CD8-positive, alpha-beta T cell (primary cell): ENCODE measurements at places on chromosomes 6 and 20.

- no peak for DNase-seq
Measured at GRCh38 chr6:56144538-56145324, 102.6 kb downstream of the COL21A1 start.

- DNase-seq, result no peak
Measured at GRCh38 chr6:144447472-144447871, 162.3 kb downstream of the UTRN start.

- DNase-seq, result no peak
Measured at GRCh38 chr6:67870321-67870720, 764.8 kb upstream of the ADGRB3 start.

DNA sequence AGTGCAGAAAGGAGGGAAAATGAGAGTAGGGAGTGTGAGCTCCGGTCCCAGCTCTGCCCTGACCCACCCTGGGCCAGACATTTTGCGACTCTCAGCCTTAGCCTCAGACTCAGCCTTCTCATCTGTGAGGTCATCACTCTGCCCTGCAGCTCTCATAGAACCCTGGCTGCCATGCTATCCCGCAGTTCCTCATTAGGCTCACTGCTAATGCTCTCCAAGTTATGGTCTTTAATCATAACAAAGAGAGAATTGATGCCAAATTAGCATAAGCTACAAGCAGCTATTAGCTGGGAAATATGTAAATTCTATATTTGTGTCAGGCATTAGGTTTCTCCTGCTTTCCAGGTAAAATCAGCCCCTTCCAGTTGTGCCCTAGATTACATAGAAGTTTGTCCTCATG, 46.5 kb upstream of the MLN start:
- DNase-seq, result no peak

GRCh38 chr20:59939879-59940128, 301 bp downstream of the PPP1R3D start:
- DNase-seq, result no peak

- DNase-seq, result no peak
Measured at GRCh38 chr6:11497107-11497506, 40.4 kb upstream of the TMEM170B start.

DNA sequence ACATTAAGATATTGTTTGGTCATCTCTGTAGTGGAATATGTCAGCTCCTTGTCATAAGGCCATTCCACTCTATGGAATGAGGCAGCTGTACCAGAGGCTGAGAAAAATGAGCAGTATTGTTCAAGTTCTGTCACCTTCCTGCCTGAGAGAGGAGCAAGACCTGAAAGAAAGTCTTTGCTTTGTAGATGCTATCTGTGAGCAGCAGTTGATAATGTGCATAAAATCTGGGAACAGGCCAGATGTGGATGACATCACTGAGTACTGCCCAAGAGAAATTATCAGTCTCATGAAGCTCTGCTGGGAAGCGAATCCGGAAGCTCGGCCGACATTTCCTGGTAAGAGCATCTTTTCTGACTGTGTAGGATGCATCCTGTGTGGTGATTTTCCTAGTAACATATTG, 16.8 kb downstream of the RIPK1 start:
- DNase-seq, result no peak

DNA sequence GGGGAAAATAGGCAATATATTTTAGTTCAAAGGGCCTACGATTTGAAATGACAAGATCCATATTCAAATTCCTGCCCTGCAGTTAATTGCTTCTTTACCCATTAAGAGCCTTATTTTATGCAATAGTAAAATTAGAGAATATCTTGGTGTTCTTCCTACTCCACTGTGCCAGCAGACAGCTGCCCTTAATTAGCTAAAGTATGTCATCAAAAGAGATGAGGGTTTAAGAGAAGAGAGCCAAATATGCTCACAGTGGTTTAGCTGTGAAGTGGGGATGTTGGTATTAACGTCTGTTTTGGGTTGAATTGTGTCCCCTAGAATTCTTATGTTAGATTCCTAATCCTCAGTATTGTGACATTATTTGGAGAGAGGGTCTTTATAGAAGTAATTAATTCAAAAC, 148.1 kb downstream of the MOXD1 start:
- DNase-seq, result no peak
